ENCODE measurements at places on chromosomes 11 and 22. TPM values are rescaled to one million over a fixed set of nuclear protein-coding genes. Genes with fewer than 3 reads are reported as not detected.

- no peaks in the 10 kb centered on the region for H3K4me1 ChIP-seq
- H3K27ac ChIP-seq: no peak overlapping the region
- no peak overlapping the region for H3K4me3 ChIP-seq
- peaks cover 1% of the 10 kb centered on the region for H3K27me3 ChIP-seq
- no peaks in the 10 kb centered on the region for H3K36me3 ChIP-seq
- no peak for DNase-seq
Measured at GRCh38 chr11:12523180-12523924, 146.0 kb downstream of the PARVA start.

- DNase-seq: no peak
- H3K27me3 ChIP-seq: no peaks in the 10 kb centered on the region
- H3K4me1 ChIP-seq: no peaks in the 10 kb centered on the region
- no peaks in the 10 kb centered on the region for H3K36me3 ChIP-seq
- H3K4me3 ChIP-seq: no peak overlapping the region
Measured at GRCh38 chr11:27973851-27974536, 134.0 kb downstream of the KIF18A start.

GRCh38 chr22:27474711-27475547 lies 326.6 kb downstream of the MN1 start:
- H3K4me1 ChIP-seq: no peaks in the 10 kb centered on the region
- no peak overlapping the region for H3K4me3 ChIP-seq
- no peak overlapping the region for H3K27ac ChIP-seq

DNA sequence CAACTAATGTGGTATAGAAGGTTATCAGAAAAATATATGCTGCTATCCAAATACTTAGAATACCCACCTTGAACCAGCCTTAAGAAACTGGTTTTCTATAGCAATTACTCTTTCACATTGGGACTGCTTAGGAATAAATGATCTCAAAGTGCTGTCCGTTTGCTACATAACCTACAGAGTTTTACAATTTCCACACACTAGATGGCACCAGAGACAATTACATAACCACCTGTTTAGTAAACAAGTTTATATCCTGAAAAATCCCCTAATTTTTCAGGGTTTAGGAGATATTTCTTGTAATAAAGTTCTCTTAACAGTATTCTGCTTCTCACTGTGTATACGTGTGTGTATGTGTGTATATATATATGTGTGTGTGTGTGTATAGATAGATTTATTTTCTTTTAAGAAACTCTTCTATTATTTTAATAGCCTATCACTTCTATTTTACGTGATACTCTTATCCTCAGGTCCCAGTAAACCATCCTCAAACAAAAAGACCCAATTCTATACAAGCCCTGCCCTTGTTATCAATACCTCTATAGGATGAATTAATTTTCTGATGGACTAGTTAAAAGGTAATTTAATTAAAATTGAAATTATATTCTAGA lies 6.7 kb upstream of the OR5I1 start:
- DNase-seq: no peak
- H3K27me3 ChIP-seq: no peaks in the 10 kb centered on the region
- H3K4me1 ChIP-seq: no peaks in the 10 kb centered on the region
- no peak overlapping the region for H3K4me3 ChIP-seq
- H3K36me3 ChIP-seq: no peaks in the 10 kb centered on the region
- H3K27ac ChIP-seq: no peak overlapping the region

DNA sequence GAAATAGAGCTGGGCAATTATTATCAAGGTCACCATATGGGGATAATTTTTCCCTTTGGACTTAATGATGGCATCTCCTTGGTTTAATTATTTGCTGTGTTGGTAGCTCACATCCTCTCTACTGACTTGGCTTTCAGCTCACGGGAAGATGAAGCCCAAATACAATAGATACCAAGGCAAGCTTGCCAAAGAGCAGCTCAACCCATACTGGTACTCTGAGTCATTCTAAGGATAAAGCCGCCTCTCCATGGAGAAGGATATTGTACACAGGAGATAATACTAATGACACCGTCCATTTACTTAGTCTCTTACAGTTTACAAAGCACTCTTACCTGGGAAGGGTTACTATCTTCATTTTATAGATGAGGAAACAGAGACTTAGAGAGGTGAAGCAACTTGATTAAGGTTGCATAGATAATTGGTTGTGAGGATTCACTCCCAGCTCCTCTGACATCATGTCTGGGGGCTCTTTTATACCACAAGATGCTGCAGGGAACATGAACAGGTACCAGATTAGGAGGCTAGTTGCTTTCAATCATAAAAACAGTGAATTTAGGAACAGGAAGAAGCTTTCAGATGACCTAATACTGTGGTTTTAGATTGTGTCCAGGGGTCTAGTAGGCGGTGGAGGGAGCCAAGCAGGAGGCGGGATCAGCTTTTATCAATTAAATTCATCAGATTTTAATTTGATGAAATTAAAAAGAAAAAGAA lies 48.3 kb upstream of the PICALM start:
- H3K27me3 ChIP-seq: peaks cover 2% of the 10 kb centered on the region
- no peaks in the 10 kb centered on the region for H3K36me3 ChIP-seq
- peak overlapping the region; percentile 87 for H3K27ac ChIP-seq
- peak overlapping the region; percentile 74 for H3K4me3 ChIP-seq
- no peak for DNase-seq

Gene BTG4
- not detected for total RNA-seq

Gene CCDC15
- 6.8 TPM for total RNA-seq

Gene SAA1
- total RNA-seq: not detected

Gene SLC6A5
- not detected for total RNA-seq

Gene RABL2B
- total RNA-seq: 15.7 TPM

Data from natural killer cell treated with Interleukin-12 subunit alpha and Interleukin-12 subunit beta and Interleukin-15 and Interleukin-18, amount 100 ng/mL, for 72 hours (primary cell).